NCI-H1417 treated with DMSO at 0.1 percent for 48 hours (cell line): ENCODE measurements at places on chromosomes 7 and 10.

DNA sequence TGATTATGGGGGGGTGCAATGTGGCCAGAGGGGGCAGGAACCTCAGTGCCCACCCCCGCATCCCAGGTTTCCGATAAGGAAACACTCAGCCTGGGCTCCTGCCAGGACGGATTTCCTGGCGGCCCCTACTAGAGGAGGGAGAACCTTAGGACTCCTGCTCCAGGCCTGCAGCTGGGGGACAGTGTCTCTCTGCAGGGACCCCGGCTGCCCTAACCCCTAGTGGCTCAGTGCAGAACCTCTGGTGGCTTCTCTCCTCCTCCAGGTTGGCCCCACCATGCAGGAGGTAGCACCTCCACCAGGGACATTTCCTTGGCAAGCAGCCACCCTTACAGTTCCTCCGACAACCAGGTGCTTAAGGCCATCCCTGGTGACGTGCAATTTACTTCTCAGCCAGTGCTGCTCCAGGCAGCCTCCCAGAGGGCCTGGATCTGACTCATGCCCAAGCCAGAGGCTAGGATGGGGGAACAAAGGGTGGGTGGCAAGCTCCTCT, 31.9 kb downstream of the SH2B2 start:
- no peak for DNase-seq

GRCh38 chr7:30428246-30429155, 50.1 kb downstream of the NOD1 start:
- DNase-seq = no peak

DNA sequence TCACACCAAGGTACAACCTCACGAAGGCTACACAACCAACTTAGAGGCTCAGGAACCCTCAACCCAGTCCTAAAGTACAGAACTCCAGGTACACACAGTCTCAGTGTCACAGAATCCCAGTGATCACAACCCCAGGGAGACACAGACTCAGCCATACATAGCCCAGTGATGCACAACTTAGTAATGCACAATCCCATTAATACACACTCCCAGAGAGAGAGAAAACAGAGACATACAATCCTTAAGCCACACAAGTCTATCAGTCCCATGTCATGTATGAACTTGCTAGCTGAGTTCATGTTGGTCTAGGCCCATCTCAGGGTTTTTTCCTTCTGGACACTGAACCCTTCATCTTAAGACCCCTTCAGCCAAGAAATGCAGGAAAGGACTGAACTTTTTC, 4.6 kb downstream of the KCNIP2 start:
- no peak for DNase-seq

GRCh38 chr10:82572744-82573143, 697.8 kb downstream of the NRG3 start:
- no peak for DNase-seq

DNA sequence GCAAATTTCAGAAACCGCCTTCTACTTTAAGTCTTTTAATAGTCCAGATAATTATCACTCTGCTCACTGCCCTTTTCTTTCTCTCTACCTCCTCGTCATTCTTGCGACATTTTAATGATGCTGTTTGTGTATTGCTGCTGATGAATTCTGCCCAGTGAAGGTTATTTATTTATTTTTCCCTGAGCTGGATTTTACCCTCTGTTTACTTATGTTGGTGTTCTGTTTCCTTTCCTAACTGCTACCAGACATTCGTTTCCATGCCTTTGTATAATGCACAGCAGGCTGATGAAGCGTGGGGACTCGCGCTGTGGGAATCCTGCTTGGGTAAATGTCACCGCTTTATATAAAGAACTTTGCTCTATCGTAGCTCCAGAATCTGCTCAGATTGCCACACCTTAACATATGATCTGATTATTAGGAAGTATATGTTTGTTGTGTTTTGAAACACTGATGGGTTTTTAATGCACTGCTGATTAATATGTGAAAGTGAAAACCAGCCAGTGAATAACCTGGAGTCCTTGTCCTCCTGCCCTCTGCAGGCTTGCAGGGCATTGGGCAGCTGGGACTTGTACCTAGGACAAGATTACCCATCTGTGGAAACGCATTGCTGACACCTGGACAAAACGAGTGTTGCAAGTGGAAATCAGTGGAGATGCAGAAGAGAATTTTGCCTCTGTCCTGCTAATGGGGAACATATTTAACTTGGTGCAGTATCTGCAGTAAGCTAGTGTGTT, 291.5 kb downstream of the SDK1 start:
- peak; percentile 75 for DNase-seq

DNA sequence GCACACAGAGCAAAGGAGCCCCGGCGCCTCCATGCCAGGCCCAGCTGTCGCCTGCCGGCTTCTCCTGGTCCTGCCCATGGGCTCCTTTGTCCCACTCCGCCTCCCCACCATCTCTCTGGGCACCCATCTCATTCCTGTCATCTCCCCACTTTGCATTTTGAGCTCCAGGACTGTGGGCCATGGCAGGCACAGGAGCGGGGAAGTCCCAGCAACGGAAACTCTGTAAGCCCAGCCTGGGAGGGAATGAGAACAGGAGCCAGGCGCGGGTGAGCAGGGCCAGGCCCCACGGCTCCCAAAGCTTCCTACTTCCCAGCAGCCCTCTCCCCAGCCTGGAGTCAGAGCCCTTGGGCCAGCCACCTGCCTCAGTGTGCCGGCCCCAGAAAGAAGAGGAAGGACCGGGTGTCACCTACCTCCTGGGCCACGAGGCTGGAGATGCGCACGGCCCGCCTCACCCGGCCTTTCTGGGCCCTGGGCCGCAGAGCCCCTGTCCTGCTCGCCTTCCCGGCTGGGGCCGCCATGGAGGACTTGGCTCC, 23.1 kb downstream of the KCNH2 start:
- DNase-seq = no peak

- no peak for DNase-seq
Measured at GRCh38 chr10:132224343-132225072, 37.8 kb downstream of the DPYSL4 start.

DNA sequence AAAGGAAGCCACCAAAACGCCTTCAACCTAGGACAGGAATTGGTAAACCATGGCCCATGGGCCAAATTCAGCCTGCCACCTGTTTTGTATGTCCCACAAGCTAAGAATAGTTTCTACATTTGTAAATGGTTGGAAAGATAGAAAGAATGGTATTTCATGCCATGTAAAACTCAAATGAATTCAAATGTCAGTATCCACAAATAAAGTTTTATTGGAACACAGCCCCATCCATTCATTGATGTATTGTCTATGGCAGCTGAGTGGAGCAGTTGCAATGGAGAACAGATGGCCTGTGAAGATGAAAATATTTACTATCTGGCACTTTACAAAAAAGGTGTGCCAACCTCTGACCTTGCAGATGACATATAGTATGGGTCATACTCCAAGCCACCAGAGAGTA, 236.9 kb downstream of the CREB5 start:
- DNase-seq = no peak

DNA sequence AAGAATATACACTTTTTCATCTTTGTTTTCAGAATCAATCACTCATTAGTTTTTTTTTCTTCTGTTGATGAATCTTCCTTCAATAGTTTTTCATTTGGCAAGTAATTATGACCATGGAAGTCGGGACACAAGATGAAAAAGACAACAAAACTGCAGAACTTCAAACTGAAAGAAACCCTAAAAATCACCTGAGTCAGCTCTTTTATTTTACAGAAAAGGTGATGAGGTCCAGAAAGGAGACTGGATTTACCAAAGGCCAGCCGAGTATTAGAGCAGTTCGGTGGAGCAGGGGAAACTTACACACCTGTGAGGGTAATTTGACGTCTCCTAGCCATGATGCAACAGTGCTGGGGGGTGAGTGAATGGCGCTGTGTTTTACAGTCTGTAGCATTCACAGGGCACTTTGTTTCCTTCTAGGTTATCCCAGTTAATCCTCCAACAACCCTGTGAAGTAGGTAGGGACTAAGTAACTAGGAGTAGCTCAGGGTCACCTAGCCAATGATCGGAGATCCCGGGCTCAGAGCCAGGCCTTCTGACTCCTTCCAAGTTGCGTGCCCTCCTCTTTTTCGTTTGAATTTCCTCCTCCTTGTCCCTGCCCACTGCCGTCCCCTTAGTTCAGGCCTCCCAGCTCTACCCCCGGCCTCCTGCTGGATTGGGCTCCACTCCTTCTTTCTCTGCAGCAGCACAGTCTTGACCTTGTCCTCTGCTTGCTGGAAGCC, 14.0 kb downstream of the RBM20 start:
- DNase-seq = no peak

DNA sequence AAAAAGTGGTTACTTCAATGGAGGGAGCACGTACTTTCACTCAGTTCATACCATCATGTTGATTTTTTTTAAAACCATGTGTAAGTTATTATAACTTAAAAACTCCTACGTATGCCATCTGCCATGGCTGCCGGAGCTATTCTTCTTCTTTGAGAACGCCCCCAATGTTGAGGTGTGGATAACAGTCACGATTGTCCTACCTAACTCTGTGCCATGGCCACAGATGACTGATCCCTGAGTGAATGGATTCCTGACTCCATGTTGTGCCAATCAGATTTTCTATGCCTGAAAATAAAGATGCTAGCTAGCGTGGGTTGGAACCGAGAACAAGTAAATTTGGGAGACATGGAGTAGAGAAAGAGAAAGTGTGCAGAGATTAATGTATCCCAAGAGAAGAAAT, 5.3 kb downstream of the MCMBP start:
- no peak for DNase-seq

- DNase-seq = no peak
Measured at GRCh38 chr10:133209641-133210040, 20.4 kb upstream of the UTF1 start.

GRCh38 chr7:89738549-89738948, 415.7 kb upstream of the STEAP1 start:
- no peak for DNase-seq

DNA sequence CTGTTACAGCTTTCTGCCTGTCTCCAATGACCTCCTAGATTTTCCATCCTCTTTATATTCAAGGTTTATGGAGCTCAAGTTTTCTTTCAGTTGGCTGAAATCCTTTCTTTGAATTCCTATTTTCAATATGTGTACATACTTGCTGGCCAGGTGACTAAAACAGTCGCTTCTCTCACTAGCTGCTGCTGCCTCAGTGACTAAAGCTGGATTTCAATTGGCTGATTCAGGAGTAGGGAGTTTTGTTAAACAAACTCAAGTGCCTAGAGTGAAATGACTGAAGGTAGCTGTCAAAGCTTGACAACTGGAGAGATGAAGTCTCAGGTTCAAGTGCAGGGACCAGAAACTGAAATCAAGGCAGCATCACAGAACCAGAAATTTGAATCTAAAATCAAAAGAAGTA, 6.7 kb upstream of the POLR1F start:
- DNase-seq = no peak

GRCh38 chr7:152544481-152544927, 108.7 kb upstream of the KMT2C start:
- no peak for DNase-seq

GRCh38 chr7:50775836-50776235, 6.9 kb downstream of the GRB10 start:
- no peak for DNase-seq

DNA sequence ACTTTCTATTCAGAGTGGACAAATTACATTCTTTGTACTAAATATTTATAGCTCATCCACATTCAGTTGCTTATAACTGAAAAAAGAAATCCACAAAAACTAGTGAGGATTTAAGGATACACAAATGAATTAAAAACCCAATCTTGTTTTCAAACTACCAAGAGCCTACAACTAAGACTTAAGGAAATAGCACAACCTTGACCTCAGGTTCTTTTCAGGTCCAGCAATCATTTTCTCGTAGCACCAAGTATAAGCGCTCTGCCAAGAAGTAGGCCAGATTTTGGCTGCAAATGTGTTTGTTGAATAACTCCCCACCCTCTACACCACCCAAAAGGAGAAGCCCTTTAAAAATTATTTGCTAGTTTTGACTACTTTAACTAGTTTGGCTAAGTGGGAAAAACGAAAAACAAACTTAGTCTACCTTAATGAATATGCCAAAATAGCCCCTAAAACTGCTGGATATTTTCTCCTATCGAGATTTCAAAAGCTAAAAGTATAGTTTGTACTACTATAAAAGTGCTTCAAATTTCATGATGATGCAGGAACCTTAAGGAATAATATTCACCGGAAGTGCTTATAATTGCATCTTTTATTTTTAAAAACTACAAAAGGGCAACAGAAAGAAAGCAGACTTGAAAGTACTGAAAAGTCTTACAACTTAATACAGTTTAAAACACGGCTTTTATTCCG, 2.7 kb upstream of the KMT2E start:
- DNase-seq = no peak
